ENCODE measurements at places on chromosomes 5 and 9. TPM values are rescaled to one million over a fixed set of nuclear protein-coding genes. Genes with fewer than 3 reads are reported as not detected.
A peak's percentile ranks its signal among the peaks of the same experiment; 100 is the strongest.

The NIM1K gene
- 2.5 TPM for total RNA-seq

The MUSK gene
- total RNA-seq: 0.63 TPM

The EIF4E1B gene
- not detected for total RNA-seq

The PPIC gene
- total RNA-seq: 21.0 TPM

The OR1N1 gene
- not detected for total RNA-seq

DNA sequence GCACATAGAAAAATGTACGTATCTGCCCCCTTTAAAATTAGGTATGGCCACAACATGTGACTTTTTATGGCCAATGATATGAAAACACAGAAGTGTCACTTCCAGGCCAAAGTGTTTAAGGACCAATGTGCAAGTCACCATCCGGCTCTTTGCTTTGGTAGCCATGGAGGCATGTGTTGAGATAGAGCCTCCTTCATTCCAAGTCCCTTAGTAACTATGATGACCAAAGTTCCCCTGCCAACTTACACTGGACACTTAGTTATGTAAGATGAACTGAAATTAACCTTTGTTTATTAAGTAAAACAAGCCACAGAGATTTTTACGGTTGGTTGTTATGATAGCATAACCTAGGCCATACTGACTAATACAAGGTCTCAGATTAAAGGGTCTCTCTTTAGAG, 51.0 kb downstream of the FBN2 start:
- no peak overlapping the region for H3K27ac ChIP-seq
- H3K4me1 ChIP-seq: no peaks in the 10 kb centered on the region
- no peak for DNase-seq
- no peaks in the 10 kb centered on the region for H3K36me3 ChIP-seq
- no peak overlapping the region for H3K4me3 ChIP-seq

DNA sequence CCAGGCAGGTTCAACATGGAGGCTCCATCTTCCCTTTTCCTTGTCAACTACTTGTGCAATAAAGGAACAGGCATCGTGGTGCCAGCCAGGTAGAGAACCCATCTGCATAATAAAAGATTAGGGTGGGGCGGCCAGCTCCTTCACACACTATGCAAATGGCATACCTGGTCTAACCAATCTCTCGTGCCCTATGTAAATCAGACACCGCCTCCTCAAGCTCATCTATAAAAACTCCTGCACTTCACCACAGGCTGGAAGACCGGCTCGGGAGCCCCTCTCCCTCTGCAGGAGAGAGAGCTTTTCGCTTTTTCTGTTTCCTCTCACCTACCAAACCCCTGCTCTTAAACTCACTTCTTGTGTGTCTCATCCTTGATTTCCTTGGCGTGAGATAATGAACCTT, 244.3 kb upstream of the PUM3 start:
- no peaks in the 10 kb centered on the region for H3K27me3 ChIP-seq
- no peak overlapping the region for H3K27ac ChIP-seq
- no peak overlapping the region for H3K4me3 ChIP-seq

- no peak overlapping the region for H3K4me3 ChIP-seq
- no peaks in the 10 kb centered on the region for H3K27me3 ChIP-seq
- no peaks in the 10 kb centered on the region for H3K36me3 ChIP-seq
- no peaks in the 10 kb centered on the region for H3K4me1 ChIP-seq
These were observed 18.6 kb downstream of the SLC6A7 start for GRCh38 chr5:150208187-150209098.

GRCh38 chr9:113219186-113219936, 1.7 kb downstream of the FKBP15 start:
- peaks cover 20% of the 10 kb centered on the region for H3K4me1 ChIP-seq
- peak overlapping the region; percentile 92 for H3K4me3 ChIP-seq
- DNase-seq: no peak
- peak overlapping the region; percentile 55 for H3K27ac ChIP-seq

DNA sequence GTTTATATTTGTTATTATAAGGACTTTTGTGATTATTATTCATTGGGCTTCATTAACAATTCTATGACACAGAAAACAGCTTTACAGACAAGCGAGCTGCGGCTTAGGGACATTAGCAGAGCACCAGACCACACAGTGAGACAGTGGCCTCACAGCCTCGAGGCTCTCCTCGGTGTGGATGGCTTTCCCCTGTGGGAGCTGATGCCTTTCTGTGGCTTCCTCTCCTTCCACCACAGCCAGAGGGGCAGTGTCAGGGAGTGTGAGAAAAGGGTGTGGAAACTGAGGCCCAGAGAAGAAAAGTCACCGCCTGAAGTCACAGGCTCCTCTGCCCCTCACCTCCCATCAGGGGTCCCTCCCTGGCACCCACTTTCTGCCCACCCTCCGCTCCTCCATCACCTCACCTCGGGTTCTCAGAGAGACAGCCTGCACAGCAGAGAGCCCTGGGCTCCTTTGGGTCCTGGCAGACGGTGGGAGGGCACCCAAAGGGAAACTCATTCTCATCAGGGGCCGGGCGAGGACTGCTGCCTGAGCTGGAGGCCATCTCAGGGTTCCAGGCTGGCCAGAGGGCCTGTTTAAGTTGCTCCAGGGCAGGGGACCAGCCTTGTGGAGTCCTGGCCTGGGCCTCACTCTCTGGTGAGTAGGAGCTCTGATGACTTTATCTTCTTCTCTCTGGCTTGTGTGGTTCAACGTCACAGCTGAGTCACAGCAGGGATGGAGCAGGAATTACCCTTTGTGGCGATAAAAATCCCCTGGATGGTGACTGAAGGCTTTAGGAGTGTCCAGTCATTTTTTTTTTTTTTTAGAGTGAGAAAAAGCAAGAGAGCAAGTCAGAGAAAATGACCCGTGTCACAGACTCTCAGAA, 830 bp downstream of the TRAF1 start:
- H3K27ac ChIP-seq: peak overlapping the region; percentile 19
- H3K4me1 ChIP-seq: peaks cover 50% of the 10 kb centered on the region
- no peaks in the 10 kb centered on the region for H3K27me3 ChIP-seq

DNA sequence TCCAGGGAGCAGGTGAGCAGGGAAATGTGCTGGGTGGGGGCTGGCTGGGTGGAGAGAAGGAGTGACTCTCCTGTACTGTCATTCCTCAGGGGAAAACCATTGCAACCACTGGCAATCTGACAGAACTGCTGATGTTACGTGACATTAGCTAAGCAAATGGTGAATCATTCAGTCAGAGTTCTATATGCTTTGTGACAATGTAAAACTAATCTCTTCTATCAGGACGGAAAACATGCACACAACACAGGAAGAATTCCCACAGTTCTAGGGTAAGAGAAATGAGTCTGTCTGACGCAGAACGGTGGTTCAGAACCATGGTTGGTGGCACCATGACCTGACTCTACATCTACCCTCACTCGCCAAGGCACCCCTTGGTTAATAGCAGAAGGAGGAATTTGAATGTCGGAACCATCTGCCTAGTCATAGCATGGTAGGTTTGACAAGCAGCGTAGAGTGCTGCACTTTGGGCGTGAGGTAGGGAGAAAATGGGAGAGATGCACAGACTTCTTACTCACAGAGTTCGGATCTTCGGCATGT, 243.6 kb upstream of the PANK3 start:
- H3K36me3 ChIP-seq: no peaks in the 10 kb centered on the region
- H3K4me3 ChIP-seq: no peak overlapping the region
- no peak overlapping the region for H3K27ac ChIP-seq
- no peak for DNase-seq
- no peaks in the 10 kb centered on the region for H3K27me3 ChIP-seq
- peaks cover 15% of the 10 kb centered on the region for H3K4me1 ChIP-seq
